AG09309 (cell line): ENCODE measurements at places on chromosomes 3 and 15.

DNA sequence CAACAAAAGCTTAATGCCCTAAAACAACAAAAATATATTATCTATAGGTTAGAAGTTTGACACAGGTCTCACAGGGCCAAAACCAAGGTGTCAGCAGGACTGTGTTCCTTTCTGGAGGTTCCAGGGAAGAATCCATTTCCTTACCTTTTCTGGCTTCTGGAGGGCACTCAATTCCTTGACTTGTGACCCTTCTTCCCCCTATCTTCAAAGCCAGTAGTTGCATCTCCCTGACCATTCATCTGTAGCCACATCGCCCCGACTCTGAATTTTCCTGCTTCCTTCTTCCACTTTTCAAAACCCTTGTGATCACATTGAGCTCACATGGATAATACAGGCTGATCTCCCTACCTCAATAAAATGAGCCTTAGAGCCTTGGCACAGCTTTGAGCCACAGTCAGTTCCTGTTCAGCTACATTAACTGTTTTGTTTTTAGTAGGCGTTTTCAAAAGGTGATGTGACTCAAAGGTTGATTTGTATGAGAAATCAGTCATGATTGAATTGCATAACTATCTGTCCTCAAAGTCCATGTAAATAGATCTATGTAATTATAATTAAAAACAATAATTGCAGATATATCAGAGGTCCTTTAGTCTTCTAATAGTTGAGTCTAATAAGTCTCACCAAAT, 12.4 kb downstream of the PFN2 start:
- no peak for DNase-seq

- no peak for DNase-seq
These were observed 115.8 kb upstream of the ARHGEF3 start for GRCh38 chr3:56917361-56918110.

DNA sequence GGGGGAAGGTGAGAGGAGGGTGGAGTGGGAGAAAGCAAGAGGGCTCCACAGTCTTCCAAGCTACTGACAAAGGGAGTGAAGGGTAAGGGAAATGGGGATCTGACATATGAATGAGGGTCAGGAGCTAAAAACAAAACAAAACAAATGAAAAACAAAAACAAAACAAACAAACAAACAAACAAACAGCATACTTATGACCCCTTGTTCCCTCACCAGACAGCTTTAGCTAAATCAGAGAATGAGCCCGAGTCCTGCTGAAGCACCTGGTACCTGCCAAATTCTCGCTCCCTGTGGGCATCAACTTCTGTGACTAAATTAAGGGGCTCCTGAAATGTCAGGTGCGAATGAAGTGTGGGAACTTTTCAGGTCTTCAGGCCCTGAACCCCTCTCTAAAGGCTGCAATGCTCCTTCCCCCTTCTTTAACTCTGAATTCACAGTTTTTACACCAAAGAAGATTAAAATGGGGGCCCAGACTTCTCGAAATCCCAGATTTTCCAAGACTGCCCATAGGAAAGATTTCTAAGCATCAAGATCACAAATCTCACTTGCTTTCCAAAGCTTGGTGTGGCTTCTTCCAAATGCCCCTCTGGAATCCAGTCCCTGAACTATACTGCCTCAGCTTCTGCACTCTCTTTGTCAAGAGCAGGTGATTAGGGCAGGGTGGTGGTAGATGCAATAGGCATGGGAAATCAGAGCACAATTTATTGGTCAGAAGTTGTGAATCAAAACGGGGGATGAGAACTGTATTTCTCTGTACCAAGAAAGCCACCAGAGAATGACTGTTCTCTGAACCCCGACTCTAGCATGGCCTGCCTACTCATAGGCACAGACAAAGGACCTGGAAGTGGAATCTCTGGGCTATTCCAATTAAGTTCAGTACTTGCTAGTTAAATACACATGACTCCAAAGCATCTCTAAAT, 40.9 kb downstream of the ZIC4 start:
- no peak for DNase-seq

- DNase-seq: no peak
These were observed 126.6 kb downstream of the SRGAP3 start for GRCh38 chr3:9122732-9123364.

DNA sequence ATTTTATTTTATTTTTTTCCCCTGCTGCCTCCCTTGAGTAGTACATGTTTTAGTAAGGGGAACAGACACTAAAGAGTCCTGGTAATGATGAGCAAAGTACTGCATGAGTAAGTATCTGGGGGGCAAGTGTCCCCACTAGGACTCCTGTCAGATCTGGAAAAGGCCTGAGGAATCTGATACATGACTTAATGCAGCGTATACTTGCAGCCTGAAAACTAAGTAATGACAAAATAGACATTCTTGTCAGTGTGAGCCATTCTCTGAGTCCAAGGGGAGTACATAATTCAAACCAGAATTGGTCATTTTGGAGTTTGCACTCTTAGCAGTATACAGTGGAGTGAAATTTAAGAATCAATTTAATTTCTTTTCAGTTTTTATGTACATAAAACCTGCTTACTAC, 27.5 kb downstream of the NXPE3 start:
- DNase-seq: no peak

GRCh38 chr15:29331669-29332068, 62.0 kb upstream of the NSMCE3 start:
- no peak for DNase-seq

DNA sequence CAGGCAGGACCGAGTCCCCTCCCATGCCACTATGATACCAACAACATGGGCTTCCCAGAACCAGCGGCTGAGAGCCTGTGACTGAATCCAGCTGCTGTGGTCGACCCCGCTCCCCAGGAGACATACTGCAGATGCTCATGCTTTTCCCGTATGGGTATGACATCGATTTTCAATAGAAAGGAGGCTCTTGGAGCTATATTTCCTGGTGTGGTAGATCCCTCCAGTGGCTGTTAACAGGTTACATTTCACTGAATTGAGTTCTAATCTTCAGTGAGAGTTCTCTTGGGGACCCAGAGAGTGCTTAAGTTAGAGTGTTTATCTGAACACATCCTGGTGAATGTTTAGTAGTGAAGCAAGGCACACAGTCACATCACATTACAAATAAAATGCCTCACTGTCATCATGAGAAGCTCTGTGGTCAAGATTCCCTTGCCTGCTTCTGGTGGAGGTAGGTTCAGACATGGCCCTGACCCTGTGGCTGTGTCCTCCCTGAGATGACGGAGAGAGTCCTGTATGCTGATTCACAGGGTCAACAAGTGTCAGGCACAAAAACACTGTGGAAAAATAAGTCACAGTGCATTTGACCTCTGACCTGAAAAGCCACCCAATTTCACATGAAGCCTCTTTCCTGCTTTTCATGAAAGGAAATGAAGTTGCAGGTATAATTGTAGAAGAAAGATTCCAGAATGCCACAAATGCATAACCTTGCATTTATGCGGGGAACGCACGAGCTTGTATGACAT, 110.9 kb downstream of the GABRG3 start:
- no peak for DNase-seq

GRCh38 chr3:116211901-116212300, 233.4 kb downstream of the LSAMP start:
- no peak for DNase-seq

DNA sequence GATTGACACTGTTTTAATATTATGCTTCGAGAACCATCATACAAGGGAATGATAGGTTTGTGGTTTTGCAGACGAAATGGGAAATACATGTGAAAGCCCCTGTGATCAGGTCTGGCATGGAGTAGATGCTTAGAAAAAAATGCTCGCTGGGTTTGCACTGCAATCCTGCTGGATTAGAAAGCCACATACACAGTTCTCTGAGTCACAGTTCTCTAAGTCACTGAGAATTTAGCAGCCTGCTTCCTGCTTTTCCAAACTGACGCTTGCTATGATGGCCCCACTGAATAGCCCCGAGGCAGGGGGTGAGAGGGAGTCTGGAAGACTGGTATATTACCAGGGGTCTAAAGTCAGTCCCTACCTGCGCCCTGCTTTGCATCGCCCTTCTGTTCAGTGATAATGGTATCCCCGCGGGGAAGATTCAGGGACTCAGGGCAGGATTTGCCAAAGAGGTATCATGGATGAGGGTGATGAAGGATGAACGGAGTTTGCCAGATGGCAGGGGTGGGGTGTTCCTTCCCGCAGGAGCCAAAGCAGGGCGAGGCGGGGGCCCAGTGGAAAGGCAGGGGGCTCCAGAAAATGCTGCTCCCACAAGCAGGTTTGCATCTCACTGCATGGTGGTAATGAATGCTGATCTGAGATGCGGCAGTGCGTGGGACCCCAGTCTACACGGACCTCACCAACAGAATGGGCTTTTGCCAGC, 82.3 kb downstream of the IQSEC1 start:
- peak; percentile 67 for DNase-seq

- DNase-seq: no peak
These were observed 11.5 kb upstream of the TFG start for GRCh38 chr3:100697723-100698285.

DNA sequence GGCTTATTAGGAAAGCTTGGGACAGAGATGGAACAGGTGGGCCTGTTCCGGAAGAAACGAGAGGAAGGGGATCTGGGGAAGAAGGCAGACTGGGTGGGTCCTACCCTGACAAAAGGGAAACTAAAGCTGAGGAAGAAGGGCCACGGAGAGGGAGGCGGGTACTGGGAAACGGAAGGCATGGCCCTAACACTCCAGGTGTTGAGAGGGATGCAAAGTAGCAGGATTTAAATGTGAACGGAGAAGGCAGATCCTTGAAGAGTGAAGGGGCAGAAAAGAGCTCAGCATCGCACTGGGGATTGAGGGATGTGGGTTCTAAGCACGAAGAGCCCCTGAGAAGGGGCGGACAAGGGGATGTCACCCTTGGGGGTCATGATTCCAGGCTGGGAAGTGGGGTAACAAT, 735 bp downstream of the STIMATE start:
- DNase-seq: no peak

GRCh38 chr3:131004603-131005002, 22.0 kb downstream of the ASTE1 start:
- DNase-seq: no peak

- DNase-seq: no peak
These were observed 129.3 kb downstream of the EEFSEC start for GRCh38 chr3:128282380-128283196.

GRCh38 chr3:41137686-41138111, 61.6 kb upstream of the CTNNB1 start:
- DNase-seq: no peak

DNA sequence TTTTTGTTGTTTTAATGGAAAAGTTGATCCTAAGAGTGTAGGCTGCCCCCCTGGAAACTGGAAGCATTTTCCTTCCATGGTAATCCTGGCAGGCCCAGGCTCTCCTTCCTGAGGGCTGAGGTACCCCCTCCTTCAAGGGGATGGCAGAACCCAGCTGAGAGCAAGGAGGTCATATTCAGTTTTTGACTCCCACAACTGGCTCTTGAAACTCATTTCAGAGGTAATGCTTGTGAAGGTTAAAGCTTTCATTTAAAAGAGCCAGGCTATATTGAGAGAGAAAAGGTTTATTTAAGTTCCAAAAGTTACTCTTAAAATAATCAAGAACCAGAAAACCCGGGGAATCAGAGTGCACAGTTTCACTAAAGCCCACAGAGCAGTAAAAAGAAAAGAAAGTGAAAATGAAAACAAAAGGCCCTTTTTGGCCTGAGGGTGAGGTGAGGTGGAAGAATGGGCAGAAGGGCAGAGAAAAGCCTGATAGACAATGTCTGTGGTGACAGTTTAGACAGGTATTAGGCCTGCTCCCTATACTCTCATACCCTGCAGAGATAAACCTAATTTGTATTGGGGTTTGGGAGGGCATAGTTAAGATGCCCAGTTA, 47.0 kb upstream of the RBP1 start:
- no peak for DNase-seq

GRCh38 chr3:42805141-42805821, 991 bp upstream of the HIGD1A start:
- no peak for DNase-seq

- no peak for DNase-seq
These were observed 270.0 kb upstream of the PROK2 start for GRCh38 chr3:72054976-72055375.

DNA sequence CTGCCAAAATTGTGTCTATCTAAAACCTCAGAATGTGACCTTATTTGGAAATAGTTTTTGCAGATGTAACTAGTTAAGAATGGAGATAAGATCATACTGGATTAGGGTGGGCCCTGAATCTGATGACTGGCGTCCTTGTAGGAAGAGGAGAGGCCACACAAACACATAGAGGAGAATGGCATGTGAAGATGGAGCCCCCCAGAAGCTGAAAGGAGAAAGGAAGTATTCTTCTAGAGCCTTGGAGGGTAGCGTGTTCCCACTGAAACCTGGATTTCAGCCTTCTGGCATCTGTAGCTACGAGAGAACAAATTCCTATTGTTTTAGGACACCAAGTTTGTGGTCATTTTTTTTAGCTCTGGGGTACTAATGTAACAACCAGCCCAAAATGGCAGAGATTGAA, 423.0 kb upstream of the TPM1 start:
- DNase-seq: no peak

- DNase-seq: no peak
These were observed 3.9 kb upstream of the HEG1 start for GRCh38 chr3:125059488-125060245.

DNA sequence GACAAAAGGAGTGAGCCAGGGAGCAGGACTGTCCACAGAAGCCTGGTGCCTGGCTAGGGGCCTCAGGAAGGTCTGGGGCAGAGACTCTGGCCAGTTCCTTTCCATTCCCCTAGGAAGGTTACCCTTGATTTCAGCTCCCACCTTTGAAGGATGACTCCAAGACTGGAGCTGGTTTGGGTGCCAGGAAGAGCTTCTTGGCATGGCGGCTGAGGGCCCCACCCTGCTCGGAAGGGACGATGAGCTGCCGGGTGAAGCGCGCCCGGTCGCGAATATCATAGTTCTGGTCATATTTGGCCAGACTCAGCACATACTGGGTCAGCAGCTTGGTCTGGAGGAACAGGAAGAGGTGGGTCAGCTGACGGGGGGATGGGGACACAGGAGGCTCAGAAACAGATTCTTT, 19.4 kb upstream of the CPEB1 start:
- DNase-seq: no peak

- DNase-seq: no peak
These were observed 28.6 kb upstream of the ANKDD1A start for GRCh38 chr15:64883100-64883581.

- no peak for DNase-seq
These were observed 86.2 kb downstream of the EPHA6 start for GRCh38 chr3:96900566-96900965.

DNA sequence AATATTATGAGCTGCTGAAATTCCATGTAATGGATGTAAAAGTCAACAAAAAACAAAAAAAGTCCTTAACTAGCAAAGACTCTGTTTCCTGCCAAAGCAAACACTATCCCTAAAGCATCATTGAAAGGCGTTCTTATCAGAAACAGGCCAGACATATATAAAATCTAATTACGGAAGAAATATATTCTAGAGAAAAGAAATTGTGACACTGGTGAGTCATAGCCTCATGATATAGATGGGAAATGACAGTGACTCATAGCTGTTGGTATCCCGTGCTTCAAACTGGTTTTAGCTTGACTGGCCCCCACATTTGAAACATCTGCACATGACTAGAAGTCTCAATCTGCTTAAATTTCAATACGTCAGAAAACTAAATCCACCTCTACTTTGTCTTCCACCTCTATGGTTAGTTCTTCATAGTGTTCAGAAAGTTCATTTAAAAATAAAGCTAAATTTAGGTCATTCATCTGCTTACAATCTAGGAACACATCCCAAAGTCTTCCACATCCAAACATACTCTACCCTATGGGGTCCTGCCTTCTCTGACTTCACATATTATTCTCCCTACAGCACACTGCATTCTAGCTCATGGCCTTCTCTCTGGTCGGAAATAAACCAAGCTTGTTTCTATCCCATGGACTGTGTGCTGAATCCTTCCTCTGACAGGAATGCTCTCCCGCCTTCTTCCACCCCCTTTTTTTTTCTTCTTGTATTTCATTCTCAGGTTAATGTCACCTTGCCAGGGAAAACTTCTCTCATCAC, 456.3 kb upstream of the ARRDC4 start:
- no peak for DNase-seq

- DNase-seq: no peak
These were observed 66.9 kb downstream of the TLE3 start for GRCh38 chr15:70030851-70031250.
